BE2C (cell line): ENCODE measurements at places on chromosomes 12 and 14.
A peak's percentile ranks its signal among the peaks of the same experiment; 100 is the strongest.

DNA sequence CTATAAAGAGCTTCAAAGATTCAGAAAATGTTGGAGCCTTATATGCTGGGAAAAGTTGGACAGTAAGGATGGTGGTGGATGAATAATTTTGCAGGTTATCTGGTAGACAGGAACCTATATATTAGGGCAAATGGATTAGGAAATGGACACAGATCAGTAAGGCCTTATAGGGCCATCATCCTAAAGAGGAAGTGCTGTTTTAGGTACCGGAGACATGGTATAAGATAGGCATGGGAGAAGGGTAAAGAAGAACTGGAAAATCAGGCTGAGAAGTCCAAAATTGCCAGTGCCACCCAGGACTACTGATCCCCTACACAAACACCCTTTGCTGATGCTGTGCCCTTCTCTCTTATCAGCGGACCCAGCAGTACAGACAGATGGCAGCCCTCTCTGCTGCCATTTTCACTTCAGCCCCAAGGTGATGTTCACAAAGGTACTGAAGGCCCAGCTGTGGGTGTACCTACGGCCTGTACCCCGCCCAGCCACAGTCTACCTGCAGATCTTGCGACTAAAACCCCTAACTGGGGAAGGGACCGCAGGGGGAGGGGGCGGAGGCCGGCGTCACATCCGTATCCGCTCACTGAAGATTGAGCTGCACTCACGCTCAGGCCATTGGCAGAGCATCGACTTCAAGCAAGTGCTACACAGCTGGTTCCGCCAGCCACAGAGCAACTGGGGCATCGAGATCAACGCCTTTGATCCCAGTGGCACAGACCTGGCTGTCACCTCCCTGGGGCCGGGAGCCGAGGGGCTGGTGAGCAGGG lies 5.5 kb downstream of the GDF11 start:
- DNase-seq, result no peak

- DNase-seq, result no peak
Measured at GRCh38 chr14:43449291-43449690, 1057.8 kb downstream of the FSCB start.

- DNase-seq, result no peak
Measured at GRCh38 chr12:89357297-89357730, 5.0 kb upstream of the DUSP6 start.

DNA sequence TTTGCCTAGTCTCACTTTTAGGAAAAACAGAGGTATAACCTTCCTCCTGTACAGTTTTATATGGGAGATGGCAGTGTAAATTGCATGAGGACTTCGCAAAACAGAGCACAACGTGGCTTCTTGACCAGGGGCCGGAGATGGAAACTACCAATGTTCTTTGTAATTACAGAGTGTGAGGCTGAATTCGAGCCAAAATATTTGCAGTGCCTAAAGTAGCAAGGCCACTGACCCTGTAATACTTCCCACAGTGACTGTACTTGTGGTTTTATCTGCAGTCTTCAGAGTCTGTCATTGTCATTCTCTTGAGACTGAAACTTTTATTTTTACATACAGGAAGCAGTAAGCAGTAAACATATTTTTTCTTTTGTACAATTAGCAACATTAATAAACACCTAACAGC lies 98.9 kb downstream of the RERG start:
- DNase-seq, result no peak

DNA sequence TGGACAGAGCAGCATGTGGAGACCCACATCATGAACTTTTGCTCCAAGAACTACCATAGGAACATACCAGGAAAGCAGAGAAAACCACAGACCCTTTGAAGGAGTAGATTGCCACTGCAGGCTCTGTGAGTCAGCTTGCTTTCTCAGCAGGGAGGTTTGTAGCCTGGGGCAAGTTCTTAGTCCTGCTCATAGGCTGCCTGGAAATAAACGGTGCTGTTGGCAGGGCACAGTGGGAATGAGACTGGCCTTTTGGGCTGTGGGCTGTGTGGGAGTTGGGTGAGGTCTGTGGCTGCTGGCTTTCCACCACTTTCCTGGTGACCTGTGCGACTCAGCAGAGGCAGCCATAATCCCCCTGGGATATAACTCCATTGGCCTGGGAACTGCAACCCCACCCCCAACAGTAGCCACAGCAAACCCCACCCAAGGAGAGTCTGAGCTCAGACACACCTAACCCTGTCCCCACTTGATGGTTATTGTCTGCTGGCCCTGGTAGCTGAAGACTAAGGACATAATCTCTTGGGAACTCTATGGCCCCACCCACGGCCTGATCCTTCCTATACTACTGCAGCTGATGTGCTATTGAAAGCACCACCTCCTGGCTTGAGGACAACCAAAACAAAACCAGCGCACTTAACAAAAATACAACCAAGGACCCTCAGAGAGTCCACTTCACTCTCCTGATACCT lies 192.1 kb upstream of the GARIN6 start:
- no peak for DNase-seq

GRCh38 chr12:120468821-120469449 lies 613 bp downstream of the SRSF9 start:
- peak; percentile 61 for DNase-seq
